Fibroblast of skin of back (primary cell): ENCODE measurements at places on chromosomes 13 and 19.

- no peak for DNase-seq
Observed at GRCh38 chr19:1081301-1082164, 13.6 kb downstream of the POLR2E start.

DNA sequence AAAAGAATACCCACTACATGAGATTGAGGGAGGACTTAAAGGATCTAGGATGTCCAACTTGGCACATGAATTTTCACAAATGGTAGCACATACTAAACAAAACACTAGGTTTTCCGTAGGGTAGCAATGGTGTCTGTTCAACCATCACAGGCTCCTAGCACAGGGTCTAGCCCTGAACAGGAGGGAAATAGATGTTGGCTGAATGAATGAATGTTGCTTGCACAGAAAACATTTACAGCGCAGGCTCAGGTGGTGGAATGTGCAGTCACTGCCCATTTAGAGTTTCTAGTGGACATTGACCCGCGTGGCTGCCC lies 1.9 kb upstream of the MYCBP2 start:
- DNase-seq, result no peak

DNA sequence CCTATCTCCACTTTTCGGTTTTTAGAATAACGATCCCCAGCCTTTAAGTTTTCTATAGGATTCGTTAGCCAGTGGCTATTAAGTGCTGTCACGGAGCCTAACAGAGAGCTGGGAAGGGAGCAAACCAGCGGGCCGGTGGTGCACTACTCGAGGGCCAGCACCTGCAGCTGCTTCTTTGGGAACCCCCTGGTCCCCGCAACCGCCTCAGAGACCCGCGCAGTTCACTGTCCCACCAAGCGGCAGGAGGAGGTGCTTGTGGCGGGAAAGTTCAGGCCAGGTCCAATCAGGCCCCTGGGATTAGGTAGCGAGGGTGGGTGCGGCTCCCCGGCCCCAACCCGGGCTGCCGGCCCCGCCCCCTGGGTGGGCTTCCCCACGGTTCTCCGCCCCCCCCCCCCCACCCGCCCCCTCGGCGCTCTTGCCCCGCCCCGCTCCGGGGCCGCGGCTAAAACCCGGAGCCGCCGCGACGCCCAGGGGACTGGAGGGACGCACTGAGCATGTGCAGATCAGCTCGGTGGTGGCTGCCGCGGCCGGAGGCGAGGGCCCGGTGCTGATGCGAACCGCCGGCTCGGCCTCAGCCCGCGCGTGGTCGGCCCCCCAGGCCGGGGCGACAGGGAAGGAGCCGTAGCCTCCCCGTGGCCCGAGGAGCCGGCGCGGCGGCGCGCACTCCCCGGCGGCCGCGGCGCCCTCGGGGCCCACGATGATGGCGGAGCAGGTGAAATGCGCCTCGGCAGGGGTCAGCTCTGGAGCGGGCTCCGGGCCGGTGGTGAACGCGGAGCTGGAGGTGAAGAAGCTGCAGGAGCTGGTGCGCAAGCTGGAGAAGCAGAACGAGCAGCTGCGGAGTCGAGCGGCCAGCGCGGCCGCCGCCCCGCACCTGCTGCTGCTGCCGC lies at the start of gene SLAIN1:
Gene SLAIN1 (plus strand): TSS at position 471 of the 887 bp plus-strand sequence. CDS start 227 bp downstream, at position 698.
- peak; percentile 25 for DNase-seq

- no peak for DNase-seq
Observed at GRCh38 chr13:70523622-70524021, 415.4 kb upstream of the KLHL1 start.

DNA sequence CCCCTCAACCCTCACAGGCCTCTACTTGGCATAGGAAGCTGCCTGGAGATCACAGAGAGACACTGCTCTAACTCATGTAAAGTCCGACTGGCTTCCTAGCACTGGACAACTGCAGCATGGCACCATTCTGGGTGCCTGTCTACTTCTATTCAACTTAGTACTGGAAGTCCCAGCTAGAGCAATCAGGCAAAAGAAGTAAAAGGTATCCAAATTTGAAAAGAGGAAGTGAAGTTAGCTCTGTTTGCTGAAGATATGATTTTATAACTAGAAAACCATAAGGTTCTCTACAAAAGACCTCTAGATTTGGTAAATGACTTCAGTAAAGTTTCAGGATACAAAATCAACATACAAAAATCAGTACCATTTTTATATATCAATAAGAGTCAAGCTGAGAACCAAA lies 1017.6 kb downstream of the PCDH9 start:
- DNase-seq, result no peak

GRCh38 chr13:93307136-93307535 lies 80.5 kb downstream of the GPC6 start:
- peak; percentile 64 for DNase-seq

DNA sequence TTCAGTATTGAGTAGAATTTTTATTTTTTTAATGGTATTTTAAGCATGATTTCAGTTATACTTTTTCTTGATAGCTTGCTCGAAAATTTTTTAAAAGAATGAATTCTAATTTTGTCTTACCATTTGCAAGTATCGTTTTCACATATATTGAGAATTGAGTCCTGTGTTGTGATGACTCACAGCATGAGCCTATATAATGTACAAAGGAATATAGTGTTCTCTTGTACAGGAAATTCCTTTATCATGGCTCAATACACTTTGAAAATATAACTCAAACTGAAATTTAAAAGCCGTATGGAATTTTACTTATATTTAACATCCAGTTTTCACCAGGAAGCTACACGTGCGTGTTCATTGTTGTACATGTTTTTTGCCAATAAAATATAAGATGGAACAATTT lies 161.1 kb upstream of the TMTC4 start:
- DNase-seq, result peak; percentile 39

- DNase-seq, result peak; percentile 87
Observed at GRCh38 chr13:49996951-49997895, at the start of gene TRIM13. Gene TRIM13 (plus strand): TSS chr13:49997042. CDS start chr13:50011941, 14,899 bp downstream.

DNA sequence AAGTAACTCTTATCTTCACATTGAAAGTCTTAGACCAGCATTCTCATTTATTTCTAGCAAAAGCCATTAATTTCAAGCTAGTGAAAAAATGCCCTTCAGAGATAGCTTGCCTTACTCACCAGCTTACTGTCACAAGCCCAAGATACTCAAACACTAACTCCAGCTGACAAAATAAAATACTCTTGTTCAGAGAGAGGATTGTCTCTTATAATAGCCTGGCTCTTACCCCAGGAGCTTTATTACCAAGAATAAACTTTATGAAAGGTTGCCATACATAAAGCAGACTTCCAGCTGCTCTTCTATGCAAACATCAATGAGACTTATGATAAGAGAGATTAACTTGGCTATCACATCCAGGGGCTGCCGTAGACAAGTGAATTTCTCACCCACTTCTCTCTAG lies 53.6 kb downstream of the XPO4 start:
- no peak for DNase-seq

DNA sequence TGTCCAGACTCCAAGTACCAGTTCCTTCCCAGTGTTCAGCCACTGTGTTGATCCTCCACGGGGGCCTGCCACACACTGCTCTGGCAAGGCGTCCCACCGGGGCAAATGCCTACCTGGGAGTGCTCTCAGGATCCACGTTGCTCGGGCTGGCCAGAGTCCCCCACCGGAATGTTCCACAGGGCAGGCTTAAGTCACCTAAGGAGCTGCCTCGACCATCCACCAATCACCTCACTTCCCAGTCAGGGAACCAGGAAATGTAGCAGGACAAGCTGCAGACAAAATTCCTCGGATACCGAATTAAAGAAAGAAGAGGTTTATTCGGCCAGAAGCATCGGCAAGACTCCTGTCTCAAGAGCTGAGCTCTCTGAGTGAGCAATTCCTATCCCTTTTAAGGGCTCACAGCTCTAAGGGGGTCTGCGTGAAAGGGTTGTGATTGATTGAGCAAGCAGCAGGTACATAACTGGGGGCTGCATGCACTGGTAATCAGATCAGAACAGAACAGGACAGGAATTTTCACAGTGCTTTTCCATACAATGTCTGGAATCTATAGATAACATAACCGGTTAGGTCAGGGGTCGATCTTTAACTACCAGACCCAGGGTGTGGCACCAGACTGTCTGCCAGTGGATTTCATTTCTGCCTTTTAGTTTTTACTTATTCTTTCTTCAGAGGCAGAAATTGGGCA lies 56.9 kb upstream of the EDNRB start:
- no peak for DNase-seq

GRCh38 chr13:43089912-43090498 lies 66.6 kb downstream of the DNAJC15 start:
- DNase-seq, result no peak

DNA sequence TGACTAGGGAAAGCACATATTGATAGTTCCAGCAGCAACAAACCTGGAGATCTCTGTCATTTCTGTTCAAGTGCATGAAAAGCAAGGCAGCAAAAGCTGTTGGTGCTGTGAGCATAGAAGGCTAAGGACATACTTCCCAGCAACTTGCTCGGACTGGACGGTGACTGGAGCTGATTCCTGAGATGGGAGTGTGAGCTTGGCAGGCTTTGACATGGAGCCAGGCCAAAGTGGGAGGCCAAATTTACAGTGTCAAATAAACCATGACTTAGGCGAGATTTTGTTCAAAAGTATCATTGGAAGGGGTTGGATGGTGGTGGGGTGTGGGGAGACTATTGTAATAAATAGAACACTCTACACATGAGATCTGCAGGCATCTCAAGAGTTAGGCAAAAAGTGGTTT lies 5.9 kb upstream of the ARGLU1 start:
- DNase-seq, result no peak

DNA sequence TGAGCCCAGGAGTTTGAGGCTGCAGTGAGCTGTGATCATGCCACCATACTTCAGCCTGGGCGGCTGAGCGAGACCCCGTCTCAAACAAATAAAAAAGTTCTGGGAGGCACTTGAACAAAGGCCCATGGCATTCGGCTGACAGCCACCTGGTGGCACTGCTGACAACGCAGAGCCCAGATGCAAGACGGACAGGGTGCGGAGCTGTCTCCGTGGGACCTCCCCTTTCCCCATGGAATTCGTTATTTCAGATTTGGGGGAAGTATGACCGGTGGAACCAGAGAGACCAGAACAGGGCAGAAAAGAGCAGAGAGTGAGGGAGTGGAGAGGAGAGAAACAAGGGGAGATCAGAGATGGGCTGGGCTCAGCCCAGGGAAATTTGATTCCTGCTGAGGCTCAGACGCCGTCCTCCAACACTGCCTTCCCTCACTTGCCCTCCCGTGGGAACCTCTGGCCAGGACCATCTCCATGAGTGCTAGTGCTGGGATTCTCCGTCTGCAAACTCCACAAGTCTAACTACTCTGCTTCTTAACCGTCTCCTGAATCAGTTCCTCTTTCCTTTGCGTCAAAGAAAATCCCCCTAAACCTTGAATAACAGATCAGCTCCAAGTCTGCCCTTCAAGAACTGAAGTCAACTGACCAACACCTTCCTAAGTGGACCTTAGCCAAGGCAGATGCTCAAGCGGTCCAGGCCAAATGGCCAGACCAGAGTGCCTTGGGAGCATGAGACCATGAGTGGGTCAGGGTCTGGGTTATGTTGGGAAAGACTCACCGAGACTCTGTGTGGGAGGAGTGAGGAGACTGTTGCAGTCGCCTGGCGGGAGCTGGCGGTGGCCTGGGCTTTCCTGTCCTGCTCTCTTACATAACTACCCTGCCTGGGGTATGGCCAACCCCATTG lies 11.9 kb upstream of the ATF5 start:
- DNase-seq, result no peak

DNA sequence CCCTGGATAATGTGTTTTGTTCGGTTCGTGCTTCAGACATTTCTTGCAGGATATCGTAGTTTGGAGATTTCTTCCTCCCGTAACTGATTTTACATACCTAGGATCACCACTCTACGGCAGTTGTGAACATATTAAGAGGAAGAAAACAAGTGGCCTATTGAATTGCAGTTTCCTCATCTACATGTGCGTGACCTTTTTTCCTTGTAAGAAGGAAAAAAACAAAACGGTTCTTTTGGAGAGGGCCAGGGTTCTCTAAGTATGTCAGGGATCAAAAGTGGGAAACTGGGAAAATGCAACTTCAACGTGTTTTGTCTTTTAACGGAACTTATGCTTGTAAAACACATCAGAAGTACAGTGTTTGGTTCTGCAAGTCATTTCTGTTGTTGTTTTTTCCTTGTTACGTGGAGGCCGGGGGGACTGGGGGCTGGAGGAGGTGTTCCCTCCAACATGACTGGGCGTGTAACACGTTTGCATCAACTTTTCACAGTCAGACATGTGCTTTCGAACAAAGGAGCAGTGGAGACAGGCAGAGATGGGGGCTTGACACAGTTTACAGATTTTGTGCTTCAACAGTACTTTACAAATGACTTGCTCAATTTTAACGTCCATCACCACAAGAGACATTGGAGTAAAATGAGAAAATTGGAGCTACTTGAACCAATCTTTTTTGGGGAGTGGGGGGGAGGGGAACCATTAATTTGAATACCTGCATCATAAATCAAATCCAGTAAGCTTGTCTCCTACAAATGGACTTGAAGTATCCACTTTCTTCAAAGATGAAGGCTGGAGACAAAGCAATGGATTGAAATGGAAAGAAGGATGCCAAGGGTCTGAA lies 3.8 kb downstream of the ZC3H4 start:
- peak; percentile 47 for DNase-seq

- DNase-seq, result peak; percentile 88
Observed at GRCh38 chr13:75771818-75772217, 135.7 kb downstream of the LMO7 start.

- peak; percentile 44 for DNase-seq
Observed at GRCh38 chr13:85367887-85368286, 431.3 kb downstream of the SLITRK6 start.

- no peak for DNase-seq
Observed at GRCh38 chr13:91053318-91054065, 294.0 kb upstream of the MIR17HG start.

DNA sequence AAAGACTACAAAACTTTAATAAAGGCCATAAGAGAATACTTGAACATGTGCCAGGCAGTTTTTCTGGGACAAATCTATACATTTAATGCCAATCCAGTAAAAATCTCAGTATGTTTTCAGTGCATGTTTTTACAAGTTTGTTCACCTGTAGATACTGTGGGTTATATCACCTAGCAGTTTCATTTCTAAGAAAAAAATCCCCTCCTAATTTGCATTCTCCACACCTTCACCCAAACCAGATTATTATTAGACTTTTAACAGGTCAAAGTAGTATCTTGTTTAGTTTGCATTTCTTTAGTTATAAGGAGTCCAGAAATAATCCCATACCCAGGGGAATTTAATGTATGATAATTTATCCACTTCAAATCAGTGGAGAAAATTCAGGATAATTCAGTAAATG lies 17.0 kb upstream of the LPAR6 start:
- no peak for DNase-seq

DNA sequence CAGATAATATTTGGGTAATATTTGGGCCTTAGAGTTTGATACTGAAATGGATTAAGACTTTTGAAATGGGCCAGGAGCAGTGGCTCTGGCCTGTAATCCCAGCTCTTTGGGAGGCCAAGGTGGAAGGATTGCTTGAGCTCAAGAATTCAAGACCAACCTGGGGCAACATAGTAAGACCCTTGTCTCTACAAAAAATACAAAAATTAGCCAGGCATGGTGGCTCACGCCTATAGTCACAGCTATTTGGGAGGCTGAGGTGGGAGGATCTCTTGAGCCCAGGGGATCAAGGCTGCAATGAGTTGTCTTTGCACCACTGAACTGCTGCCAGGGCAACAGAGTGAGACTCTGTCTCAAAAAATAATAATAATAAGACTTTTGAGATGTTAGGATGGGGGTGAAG lies 926 bp upstream of the ZNF836 start:
- DNase-seq, result no peak
